ENCODE measurements at places on chromosomes 2 and 18. TPM values are rescaled to one million over a fixed set of nuclear protein-coding genes. Genes with fewer than 3 reads are reported as not detected.

The NEDD4L gene
- 35.9 TPM for total RNA-seq

The ATIC gene
- 33.5 TPM for total RNA-seq

The CRYGD gene
- total RNA-seq = not detected

The LYPD6B gene
- 4.6 TPM for total RNA-seq

The KYNU gene
- 41.1 TPM for total RNA-seq

The C2orf81 gene
- 0.72 TPM for total RNA-seq

The PLEKHA3 gene
- total RNA-seq = 7.2 TPM

The MC2R gene
- total RNA-seq = not detected

The RASGRP3 gene
- total RNA-seq = 2.4 TPM

The ESPNL gene
- total RNA-seq = not detected

The HMSD gene
- not detected for total RNA-seq

The NEB gene
- total RNA-seq = 0.21 TPM

The CENPA gene
- not detected for total RNA-seq

The RNF149 gene
- 147 TPM for total RNA-seq

The SP110 gene
- total RNA-seq = 2.2 TPM

The STARD6 gene
- not detected for total RNA-seq

The GAL3ST2 gene
- total RNA-seq = not detected

The NOL4 gene
- under 0.01 TPM for total RNA-seq

Measured in tracheal epithelial cell (primary cell).